ENCODE measurements at places on chromosomes 5 and 9.

DNA sequence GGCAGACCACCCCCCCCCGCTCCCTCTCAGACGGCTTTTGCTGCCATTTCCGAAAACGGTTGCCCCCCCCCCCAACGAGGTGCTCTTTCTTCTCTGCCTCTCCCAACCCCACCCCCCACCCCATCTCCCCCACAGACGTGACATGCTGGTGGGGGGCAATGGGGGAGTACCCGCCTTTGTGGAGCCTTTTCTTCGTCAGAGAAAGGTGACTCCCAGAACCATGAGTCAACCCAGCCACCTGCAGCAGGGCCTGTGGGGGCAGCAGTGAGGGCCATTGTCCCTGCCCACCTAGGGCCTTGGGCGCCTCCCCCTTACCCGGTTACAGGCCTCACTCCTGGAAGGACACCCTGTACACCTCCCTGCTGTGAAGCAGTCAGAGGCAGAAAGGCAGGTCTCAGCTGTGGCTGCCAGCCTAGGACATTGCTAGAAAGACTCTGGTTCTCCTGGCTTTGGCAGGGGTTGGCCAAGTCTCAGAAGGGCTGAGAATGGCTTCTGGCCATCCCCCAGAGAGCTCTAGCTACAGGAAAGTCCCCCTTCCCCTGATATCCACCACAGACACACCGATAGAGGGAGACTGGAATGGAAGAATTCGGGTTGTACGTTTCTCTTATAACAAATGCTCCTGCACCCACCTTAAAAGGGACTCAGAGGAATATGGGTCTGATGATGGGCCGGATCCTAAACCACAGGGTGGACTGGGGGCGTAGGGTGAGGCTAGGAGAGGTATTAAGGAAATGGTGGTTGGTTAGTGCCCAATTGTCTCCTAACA is 2.2 kb downstream of the DNAJB5 start:
- DNase-seq = no peak

DNA sequence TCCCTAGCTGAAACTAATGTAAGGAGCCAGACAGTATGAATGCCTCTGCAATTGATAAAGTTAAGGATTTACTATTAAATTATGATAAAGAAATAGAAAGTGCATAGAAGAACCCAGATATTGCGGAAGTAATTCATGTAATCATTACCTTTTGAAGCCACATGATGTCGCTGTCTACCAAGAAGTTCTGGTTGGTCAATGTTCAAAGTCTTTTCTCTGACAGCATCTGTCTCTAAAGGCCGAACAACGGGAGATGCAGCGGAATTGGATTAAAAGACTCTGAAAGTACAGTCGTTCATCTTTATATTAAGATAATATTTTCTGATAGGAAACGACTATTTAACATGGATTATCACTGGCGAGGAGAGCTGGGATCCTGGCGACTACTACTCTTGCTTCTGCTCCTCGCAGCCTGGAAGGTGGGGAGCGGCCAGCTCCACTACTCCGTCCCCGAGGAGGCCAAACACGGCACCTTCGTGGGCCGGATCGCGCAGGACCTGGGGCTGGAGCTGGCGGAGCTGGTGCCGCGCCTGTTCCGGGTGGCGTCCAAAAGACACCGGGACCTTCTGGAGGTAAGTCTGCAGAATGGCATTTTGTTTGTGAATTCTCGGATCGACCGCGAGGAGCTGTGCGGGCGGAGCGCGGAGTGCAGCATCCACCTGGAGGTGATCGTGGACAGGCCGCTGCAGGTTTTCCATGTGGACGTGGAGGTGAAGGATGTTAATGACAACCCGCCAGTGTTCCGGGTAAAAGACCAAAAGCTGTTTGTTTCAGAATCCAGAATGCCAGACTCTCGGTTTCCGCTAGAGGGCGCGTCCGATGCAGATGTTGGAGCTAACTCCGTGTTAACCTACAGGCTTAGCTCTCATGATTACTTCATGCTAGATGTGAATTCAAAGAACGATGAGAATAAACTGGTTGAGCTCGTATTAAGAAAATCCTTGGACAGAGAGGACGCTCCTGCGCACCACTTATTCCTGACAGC is at the start of gene PCDHA8:
PCDHA8 (plus strand) TSS at position 210 of the 985 bp plus-strand sequence; CDS start at position 345, 135 bp downstream.
- no peak for DNase-seq

- no peak for DNase-seq
These were observed 33.3 kb downstream of the PPP1R2B start for GRCh38 chr5:156883316-156883875.

DNA sequence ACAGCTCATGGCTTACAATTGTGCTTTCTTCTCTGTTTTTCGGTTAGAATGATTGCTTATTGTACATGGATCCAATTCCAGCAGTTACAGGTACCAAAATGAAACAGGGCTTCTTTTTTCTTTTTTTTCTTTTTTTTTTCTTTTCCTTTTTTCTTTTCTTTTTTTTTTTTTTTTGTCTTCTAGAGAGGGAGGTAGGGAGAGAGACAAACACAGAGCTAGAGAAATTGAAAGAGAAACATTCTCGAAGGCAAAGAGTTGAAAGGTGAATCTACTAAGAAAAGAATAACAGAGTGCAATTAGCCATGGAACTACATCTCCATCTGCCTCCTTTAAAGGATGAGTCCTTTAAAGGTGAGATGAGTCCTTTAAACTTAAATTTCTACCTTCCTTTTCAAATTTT is 1.0 kb upstream of the EDIL3 start:
- no peak for DNase-seq

GRCh38 chr5:108122702-108123101 is 259.2 kb downstream of the FBXL17 start:
- DNase-seq = no peak

DNA sequence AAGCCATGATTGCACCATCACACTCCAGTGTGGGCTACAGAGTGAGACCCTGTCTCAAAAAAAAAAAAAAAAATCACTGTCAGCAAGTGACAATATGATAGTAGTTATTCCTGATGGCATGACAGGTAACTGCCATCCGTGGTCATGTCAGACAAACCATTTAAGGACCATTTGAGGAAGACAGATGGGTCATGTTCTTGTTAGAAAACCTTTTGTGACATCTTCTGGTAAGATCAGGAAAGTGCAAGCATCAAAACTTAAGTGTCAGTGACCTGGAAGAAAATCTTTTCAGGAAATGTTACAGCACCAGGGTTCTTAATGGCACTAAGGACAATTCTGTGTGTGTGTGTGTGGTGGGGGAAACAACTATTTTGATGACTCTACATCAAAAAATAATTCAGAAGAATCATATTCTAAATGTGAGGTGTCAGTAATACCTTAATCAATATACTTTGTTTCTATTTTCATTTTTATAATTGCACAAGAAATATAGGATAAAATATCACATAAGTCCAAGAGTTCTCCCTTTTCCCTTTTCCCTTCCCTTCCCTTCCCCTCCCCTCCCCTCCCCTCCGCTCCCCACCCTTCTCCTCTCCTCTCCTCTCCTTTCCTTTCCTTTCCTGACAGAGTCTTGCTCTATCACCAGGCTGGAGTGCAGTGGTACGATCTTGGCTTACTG is 17.8 kb downstream of the SLC38A9 start:
- DNase-seq = no peak

- no peak for DNase-seq
These were observed 222.2 kb downstream of the NDUFS4 start for GRCh38 chr5:53782620-53783019.

GRCh38 chr5:133286483-133286882 is 234.7 kb downstream of the HSPA4 start:
- DNase-seq = no peak

DNA sequence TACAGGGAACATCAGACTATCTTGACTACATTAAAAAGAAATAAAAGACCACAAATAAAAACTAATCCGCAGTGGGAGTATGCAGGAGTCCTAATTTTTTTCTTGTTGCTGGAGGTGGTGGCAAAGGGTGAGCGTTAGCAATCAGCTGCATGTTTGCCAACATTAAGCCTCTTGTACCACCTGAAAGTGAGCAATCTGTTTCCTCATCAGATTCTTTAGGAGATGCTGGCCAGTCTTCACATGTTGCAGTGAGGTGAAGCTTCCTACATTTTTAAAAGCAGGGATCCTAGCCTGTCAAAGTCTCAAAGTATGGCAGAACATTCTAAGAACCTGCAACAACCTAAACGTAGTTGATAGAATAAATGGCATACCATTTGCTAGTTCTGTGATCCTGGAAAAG is 162.2 kb upstream of the MEF2C start:
- no peak for DNase-seq

GRCh38 chr5:132363431-132364112 is 5.9 kb upstream of the SLC22A5 start:
- DNase-seq = no peak

DNA sequence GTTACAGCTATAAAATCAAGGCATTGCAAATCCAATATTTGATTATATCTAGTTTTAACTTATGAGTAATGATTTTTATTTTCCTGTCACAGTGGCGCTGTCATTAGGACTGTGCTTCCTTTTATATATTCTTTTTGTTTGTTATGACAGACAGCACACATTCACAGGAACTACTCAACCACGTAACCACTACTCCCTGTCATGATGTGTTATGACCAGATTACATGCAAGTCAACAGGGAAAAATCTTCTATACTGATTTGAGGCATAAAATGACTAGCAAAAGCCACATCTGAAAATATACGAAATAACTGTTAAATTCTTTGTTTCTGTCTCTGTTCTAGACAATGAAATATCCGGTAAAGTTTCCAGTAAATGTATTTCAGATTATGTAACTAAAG is 25.4 kb downstream of the SREK1 start:
- DNase-seq = no peak

- DNase-seq = no peak
These were observed 28.1 kb downstream of the ZNF608 start for GRCh38 chr5:124718380-124718789.

GRCh38 chr5:139654871-139655491 is 6.8 kb downstream of the CXXC5 start:
- DNase-seq = no peak

GRCh38 chr5:147169399-147169798 is 65.4 kb upstream of the STK32A start:
- DNase-seq = no peak

DNA sequence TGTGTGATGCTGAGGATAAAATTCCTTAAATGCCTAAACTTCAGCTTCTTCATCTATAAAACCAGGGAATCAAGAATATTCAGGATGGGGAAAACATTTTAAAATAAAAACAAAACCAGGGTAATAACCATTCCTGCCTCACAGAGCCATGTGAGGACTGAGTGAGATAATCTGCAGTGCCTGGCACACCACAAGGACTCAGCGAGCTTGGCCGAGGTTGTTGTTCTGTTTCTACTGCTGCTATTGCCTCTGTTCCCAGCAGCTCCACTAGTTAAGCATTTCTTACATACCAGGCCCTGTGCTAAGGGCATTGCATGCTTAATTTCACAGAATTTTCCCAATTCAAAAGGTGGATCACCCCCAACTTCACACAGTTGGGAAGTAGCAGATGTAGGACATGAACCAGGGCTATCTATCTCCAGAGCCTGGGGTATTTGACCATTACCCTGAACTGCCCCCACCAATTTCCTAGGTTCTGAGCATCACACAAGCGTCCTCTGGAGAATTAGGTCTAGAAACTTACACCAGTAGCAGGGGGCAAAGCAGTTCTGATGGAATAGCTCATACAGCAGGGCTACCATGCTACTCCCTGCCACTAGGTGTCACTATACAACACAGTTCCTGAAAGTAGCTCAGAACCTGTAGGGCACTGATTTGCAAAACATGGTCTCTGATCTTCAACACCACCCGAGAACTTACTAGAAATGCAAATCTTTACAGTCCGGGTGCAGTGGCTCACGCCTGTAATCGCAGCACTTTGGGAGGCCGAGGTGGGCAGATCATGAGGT is 74.3 kb downstream of the LRSAM1 start:
- DNase-seq = no peak

DNA sequence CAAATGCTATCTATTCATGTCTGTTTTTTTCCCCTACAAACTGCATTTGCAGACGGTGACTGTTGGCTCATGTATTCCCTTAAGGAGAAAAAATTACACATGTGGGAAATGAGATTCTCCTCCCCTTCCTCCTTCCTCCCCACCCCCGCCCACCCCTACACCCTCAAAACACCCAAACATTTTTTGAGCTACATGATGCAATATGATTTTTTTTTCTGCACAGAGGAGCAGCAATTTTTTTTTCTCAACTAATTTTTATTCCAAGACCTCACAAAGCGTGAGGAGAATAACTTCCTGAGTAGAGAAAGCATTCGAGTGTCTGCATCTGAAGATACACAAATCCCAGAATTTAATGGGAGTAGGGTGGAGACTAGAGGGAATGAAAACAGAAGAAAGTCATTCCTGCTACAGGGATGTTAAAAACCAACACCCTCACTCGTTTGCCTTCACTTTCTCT is 118.1 kb downstream of the PRDM6 start:
- no peak for DNase-seq

DNA sequence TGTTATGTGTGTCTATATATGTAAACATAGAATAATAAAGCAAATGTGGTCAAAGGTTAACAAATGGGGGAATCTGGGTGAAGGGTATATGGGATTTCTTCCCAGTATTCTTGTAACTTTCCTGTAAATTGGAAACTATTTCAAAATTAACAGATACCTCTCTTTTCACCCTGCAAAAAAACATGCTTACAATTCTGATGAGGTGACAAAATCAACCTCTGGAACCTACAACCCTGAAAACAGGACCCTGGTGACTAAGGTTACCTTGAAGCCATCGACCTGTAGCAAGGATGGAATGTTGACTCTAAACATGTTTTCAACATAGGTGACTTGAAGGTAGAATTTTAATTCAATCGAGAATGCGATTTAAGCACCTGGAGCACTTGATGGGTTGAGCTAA is 5.9 kb upstream of the SPTAN1 start:
- no peak for DNase-seq

- DNase-seq = no peak
These were observed 153.5 kb downstream of the TTLL11 start for GRCh38 chr9:121939643-121940042.
